Effector memory CD8-positive, alpha-beta T cell (primary cell): ENCODE measurements at places on chromosomes 2 and 18.
A peak's percentile ranks its signal among the peaks of the same experiment; 100 is the strongest.

DNA sequence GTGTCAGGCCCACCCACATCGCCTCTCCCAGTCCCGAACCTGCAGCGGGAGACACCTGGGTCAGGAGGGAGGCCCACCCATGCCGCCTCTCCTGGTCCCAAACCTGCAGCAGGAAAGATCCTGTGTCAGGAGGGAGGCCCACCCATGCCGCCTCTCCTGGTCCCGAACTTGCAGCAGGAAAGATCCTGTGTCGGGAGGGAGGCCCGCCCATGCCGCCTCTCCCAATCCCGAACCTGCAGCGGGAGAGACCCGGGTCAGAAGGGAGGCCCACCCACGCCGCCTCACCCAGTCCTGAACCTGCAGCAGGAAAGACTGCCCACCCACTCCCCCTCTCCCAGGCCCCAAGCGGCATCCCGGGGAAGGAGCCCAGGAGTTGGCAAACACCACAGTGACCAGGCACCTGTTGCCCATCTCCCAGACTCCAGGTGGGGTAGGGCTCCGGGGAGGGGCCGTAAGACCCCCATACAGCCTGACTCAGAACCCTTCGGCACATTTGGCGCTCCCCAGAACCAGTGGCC, 7.8 kb downstream of the SLC66A2 start:
- H3K4me3 ChIP-seq, result peak overlapping the region; percentile 13
- H3K27me3 ChIP-seq, result no peaks in the 10 kb centered on the region
- peaks cover 32% of the 10 kb centered on the region for H3K36me3 ChIP-seq

DNA sequence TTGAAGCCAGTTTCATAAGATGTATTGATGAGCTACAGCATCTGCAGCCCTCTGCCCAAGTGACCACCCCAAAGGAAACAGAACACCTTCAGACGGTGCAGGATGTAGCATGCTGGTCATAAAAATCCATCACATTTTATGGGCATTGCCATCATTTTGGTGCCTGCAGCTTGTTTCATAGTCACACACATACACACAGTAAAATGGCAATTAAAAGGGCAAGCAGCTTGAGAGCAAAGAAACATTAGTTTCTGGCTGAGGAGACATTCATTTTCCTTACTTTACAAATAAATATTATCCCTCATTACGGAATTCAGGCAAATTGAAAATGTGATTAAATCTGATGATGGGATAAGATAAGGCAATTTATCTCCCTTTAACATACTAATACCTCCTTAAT, 13.4 kb downstream of the MYO5B start:
- H3K4me3 ChIP-seq, result no peak overlapping the region
- H3K27ac ChIP-seq, result no peak overlapping the region
- H3K36me3 ChIP-seq, result no peaks in the 10 kb centered on the region
- no peaks in the 10 kb centered on the region for H3K4me1 ChIP-seq

DNA sequence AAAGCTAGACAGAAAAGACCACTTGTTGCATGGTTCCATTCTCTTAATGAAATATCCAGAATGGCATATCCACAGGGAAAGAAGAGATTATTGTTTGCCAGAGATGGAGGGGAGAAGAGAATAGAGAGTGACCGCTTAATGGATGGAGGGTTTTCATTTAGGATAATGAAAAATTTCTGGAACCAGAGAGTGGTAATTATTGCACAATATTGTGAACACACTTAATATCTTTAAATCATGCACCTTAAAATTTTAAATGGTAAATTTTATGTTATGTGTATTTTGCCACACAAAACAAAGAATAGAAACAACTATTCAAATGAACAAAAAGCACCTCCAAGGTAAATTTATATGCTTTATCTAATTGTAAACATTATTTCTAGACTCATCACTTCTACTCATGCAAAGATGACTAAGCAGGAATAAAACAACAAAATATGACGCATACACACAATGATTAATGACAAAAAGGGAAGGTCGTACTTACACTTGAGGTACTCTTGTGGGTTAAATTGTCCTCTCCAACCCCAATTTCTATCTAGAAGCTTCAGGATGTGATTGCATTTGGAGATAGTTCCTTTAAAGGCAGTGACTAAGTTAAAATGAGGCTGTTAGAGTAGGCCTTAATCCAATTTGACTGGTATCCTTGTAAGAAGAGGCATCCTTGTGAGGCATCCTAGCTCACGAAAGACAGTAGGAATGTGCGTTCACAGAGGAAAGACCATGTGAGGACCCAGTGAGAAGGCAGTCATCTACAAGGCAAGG, 18.7 kb upstream of the DHRS9 start:
- no peaks in the 10 kb centered on the region for H3K36me3 ChIP-seq
- H3K4me1 ChIP-seq, result peaks cover 5% of the 10 kb centered on the region

GRCh38 chr2:230408244-230408842, 7.7 kb upstream of the SP100 start:
- DNase-seq, result no peak
- peaks cover 27% of the 10 kb centered on the region for H3K4me1 ChIP-seq
- no peaks in the 10 kb centered on the region for H3K27me3 ChIP-seq
- H3K36me3 ChIP-seq, result peaks cover 12% of the 10 kb centered on the region
- peak overlapping the region; percentile 60 for H3K27ac ChIP-seq
- H3K4me3 ChIP-seq, result no peak overlapping the region

- peak overlapping the region; percentile 63 for H3K27ac ChIP-seq
- no peak for DNase-seq
- H3K27me3 ChIP-seq, result no peaks in the 10 kb centered on the region
- peaks cover 56% of the 10 kb centered on the region for H3K4me1 ChIP-seq
- peak overlapping the region; percentile 13 for H3K4me3 ChIP-seq
- H3K36me3 ChIP-seq, result no peaks in the 10 kb centered on the region
These were observed 355.9 kb upstream of the HNRNPA3 start for GRCh38 chr2:176856683-176857082.

DNA sequence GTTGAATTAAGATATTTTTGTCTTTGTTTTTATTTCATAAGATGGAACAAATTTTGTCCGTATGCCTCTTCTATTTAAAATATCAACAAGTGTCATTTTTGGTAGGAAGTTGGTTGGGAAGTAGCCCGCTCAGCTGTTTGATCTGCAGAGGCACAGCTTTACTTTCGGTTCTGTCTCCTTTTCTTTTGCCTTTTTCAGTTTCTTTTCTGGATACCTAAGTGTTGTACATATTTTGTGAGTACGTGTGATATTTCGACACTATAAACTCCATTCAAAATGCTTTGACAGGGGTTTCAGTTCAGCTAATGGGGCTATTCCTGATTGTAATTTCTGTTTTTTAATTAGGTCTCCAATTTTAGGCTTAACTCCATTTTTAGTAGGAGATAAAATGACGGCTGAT, 1785.0 kb upstream of the LRRTM1 start:
- no peak for DNase-seq
- no peak overlapping the region for H3K4me3 ChIP-seq
- H3K27me3 ChIP-seq, result no peaks in the 10 kb centered on the region
- no peaks in the 10 kb centered on the region for H3K4me1 ChIP-seq
- no peak overlapping the region for H3K27ac ChIP-seq

- H3K27ac ChIP-seq, result no peak overlapping the region
- DNase-seq, result no peak
- H3K36me3 ChIP-seq, result no peaks in the 10 kb centered on the region
- no peaks in the 10 kb centered on the region for H3K27me3 ChIP-seq
These were observed 28.6 kb downstream of the ARID5A start for GRCh38 chr2:96565111-96565510.

- H3K27ac ChIP-seq, result no peak overlapping the region
- H3K4me1 ChIP-seq, result no peaks in the 10 kb centered on the region
- H3K4me3 ChIP-seq, result no peak overlapping the region
- H3K36me3 ChIP-seq, result no peaks in the 10 kb centered on the region
- DNase-seq, result no peak
- H3K27me3 ChIP-seq, result peaks cover 26% of the 10 kb centered on the region
These were observed 54.8 kb downstream of the RAPGEF4 start for GRCh38 chr2:172790404-172790803.

- H3K27me3 ChIP-seq, result no peaks in the 10 kb centered on the region
- no peak for DNase-seq
- H3K27ac ChIP-seq, result no peak overlapping the region
- no peak overlapping the region for H3K4me3 ChIP-seq
These were observed 1604.8 kb upstream of the ZEB2 start for GRCh38 chr2:146124741-146125140.

- DNase-seq, result no peak
- H3K27me3 ChIP-seq, result no peaks in the 10 kb centered on the region
- peaks cover 3% of the 10 kb centered on the region for H3K36me3 ChIP-seq
- peaks cover 12% of the 10 kb centered on the region for H3K4me1 ChIP-seq
- no peak overlapping the region for H3K27ac ChIP-seq
These were observed 100.2 kb upstream of the CDC42EP3 start for GRCh38 chr2:37771600-37772088.

- H3K36me3 ChIP-seq, result no peaks in the 10 kb centered on the region
- DNase-seq, result no peak
- peak overlapping the region; percentile 51 for H3K27ac ChIP-seq
- peaks cover 5% of the 10 kb centered on the region for H3K4me1 ChIP-seq
- no peak overlapping the region for H3K4me3 ChIP-seq
These were observed 3.1 kb upstream of the MATN3 start for GRCh38 chr2:20015482-20016083.

- no peak overlapping the region for H3K27ac ChIP-seq
- no peaks in the 10 kb centered on the region for H3K36me3 ChIP-seq
- no peaks in the 10 kb centered on the region for H3K4me1 ChIP-seq
- DNase-seq, result no peak
- no peak overlapping the region for H3K4me3 ChIP-seq
- no peaks in the 10 kb centered on the region for H3K27me3 ChIP-seq
These were observed 442.5 kb upstream of the ZNF804A start for GRCh38 chr2:184155791-184156190.

- H3K27me3 ChIP-seq, result no peaks in the 10 kb centered on the region
- H3K36me3 ChIP-seq, result peaks cover 31% of the 10 kb centered on the region
- H3K4me1 ChIP-seq, result no peaks in the 10 kb centered on the region
- no peak overlapping the region for H3K27ac ChIP-seq
- no peak for DNase-seq
These were observed 63.8 kb downstream of the STRN start for GRCh38 chr2:36902385-36903120.
